ENCODE measurements at places on chromosomes 16 and 17.
A peak's percentile ranks its signal among the peaks of the same experiment; 100 is the strongest.

GRCh38 chr17:82269138-82269881 is 4.2 kb downstream of the CSNK1D start:
- no peak for DNase-seq

DNA sequence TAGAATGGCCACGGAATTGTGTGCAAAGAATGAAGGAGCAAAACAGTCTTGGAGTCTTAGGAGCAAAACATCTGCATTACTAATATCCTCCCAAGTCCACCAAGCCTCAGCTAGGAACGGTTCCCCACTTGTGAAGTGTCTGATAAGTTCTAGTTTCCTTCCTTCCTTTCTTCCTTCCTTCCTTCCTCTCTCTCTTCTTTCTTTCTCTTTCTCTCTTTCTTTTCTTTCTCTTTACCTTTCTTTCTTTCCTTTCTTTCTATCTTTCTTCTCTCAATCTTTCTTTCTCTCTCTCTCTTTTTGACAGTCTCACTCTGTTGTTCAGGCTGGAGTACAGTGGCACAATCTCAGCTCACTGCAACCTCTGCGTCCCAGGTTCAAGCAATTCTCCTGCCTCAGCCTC is 160.8 kb downstream of the FOXL1 start:
- DNase-seq: no peak

GRCh38 chr17:82647593-82648164 is 565 bp downstream of the WDR45B start:
- peak; percentile 44 for DNase-seq

DNA sequence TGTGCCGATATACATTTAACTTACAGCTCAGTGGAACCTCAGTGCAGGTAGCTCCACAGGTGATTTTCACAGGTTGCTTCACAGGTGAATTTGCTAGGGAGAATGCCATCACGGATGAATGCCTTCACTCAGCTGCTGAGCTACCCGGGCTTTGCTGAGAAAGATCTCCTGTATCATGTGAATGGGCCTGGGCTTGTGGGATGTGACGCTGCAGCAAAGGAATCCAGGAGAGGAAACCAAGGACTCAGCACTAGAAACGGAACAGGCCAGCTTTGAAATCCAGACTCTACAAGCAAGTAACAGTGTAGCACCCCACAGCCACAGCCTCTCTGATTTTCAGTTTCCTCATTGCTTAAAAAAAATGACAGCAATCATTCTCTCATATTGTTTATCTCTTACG is 271.4 kb upstream of the MAF start:
- no peak for DNase-seq

- no peak for DNase-seq
Measured at GRCh38 chr16:48609652-48610029, 339 bp downstream of the N4BP1 start.
